ENCODE measurements at places on chromosomes 5 and 9.

GRCh38 chr9:35529161-35529823 is 39.4 kb downstream of the RUSC2 start:
- DNase-seq: no peak

DNA sequence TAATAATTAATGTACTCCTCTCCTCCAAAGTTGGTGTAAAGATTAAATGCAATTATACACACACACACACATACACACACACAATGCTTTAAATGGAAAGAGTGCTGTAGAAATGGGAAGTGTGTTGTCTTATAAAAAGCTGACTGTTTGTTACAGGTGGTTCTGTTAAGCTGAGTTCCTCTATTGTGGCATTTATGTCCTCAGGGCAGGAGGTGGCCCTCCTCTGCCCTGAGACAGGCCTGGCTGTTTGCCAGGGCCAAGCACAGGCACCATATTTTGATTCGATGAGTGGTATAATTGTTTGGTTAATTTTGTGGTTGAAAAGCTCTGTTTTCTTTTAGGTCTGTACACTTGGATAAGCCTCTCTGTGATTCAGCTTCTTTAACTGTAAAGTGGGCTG is 573.9 kb downstream of the KIF4B start:
- DNase-seq: no peak

- DNase-seq: peak; percentile 32
Observed at GRCh38 chr5:96537386-96537785, 104.3 kb upstream of the PCSK1 start.

- no peak for DNase-seq
Observed at GRCh38 chr5:74021126-74021525, 395.1 kb downstream of the ARHGEF28 start.

GRCh38 chr5:144328494-144328893 is 157.8 kb downstream of the KCTD16 start:
- DNase-seq: no peak

GRCh38 chr5:116529615-116530014 is 45.0 kb downstream of the SEMA6A start:
- no peak for DNase-seq

GRCh38 chr5:113043491-113043931 is 66.9 kb downstream of the DCP2 start:
- DNase-seq: no peak

GRCh38 chr9:28758341-28758740 is 1185.1 kb upstream of the C9orf72 start:
- no peak for DNase-seq

DNA sequence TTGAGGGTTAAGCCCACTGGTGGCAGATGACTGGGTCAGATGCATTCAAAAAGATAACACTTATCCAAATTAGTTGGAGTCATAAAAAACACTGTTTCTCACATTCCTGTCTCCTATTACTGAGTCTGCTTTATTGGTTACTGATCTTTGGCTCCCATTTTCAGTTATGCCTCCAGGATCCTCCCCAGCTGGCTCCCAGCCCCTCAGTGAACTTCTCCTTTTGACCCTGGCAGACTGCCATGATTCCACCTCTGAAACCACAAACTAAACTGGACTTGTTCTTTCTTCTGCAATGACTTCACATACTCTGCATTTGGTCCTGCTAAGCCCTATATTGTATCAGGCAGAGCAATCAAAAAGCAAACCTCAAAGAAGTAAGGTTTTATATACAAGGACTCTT is 860.8 kb upstream of the DMAC1 start:
- no peak for DNase-seq

- no peak for DNase-seq
Observed at GRCh38 chr5:53239301-53239990, 129.9 kb upstream of the MOCS2 start.

- DNase-seq: no peak
Observed at GRCh38 chr5:89265511-89266179, 382.7 kb upstream of the MEF2C start.

- DNase-seq: no peak
Observed at GRCh38 chr5:109911731-109912130, 222.0 kb downstream of the MAN2A1 start.

DNA sequence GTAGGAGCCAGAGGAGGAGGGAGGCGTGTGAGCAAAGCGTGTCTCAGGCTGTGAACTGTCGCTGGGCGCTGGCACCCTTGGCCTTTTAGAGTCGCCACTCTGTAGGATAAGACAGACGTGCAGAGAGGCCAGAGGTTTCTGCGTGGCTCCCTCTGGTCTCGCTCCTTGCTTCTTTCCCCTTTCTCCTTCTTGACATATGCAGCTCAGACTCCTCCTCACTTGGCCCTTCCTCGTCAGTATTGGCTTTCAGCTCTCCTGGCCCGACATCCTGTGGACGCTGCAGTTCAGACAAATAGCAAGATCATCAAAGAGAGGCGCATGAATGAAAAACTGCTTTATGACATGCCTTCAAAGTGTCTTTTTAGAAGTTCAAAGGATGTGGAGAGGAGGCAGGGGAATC is 116.8 kb upstream of the SPRY4 start:
- DNase-seq: no peak

DNA sequence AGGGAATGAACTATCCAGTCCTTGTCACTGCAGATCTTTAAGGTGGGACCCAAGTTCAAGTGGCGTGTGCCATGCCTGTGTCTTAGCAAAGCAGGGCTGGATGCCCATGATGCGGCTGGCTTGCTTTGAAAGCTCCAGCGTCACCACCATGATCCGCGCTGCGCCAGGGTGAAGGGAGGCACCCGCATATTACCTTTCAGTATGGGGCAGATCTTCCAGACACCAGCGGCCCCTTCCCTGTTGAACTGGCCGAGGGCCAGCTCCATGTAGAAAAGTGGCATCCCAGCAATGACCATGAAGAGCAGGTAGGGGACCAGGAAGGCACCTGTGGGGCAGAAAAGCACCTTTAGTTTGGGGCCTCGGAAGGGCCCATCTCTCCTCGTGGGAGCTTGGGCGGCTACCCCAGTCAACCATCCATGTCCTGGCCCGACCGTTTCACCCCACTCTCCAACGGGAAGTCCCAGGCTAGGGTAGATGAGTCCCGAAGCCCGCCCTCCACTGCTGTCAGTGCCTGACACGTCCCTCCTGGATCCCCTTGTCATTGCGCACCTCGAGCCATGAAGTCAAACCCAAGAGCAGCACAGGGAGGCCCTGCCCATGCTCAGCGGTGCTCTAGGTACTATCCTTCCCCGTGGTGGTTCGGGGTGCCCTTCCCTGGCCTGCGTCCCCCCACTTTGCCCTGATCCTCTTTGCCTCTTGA is 3.9 kb downstream of the SLC6A3 start:
- DNase-seq: no peak

- DNase-seq: no peak
Observed at GRCh38 chr9:117046666-117047327, 359.7 kb downstream of the TRIM32 start.

DNA sequence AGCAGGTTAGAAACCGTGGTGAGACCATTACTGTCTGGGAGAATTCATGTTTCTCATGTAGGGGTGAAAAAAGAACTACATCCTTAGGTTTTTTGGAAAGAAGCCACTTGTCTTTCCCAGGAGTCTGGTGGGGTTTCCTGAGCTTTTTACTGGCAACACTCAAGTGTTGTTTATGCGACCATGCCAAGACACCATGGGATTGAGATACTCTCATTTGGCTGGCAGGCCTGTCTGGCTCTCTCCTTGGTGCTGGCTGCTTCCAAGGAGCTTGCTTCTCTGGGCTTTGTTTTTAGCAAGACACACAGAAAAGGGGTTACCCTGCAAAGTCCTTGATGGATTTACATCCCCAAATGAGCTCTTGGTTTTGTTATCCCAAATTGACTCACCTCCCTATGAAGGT is 80.9 kb upstream of the ISL1 start:
- no peak for DNase-seq

DNA sequence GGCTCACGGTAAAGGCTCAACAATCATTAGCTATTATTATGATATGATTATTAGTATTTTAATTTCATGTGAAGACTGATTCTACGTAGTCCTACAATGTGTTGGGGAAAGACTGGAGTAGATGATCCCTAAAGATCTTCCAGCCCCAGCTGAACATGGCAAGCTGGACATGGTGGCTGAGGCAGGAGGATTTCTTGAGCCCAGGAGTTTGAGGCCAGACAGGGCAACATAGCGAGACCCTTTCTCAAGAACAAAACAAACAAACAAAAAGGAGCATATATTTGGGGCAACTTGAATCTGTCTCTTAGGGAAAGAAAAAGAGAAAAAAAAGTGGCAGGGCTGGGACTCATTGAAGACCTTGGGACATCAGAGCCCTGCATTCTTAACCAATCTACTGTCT is 16.2 kb upstream of the FAT2 start:
- no peak for DNase-seq

DNA sequence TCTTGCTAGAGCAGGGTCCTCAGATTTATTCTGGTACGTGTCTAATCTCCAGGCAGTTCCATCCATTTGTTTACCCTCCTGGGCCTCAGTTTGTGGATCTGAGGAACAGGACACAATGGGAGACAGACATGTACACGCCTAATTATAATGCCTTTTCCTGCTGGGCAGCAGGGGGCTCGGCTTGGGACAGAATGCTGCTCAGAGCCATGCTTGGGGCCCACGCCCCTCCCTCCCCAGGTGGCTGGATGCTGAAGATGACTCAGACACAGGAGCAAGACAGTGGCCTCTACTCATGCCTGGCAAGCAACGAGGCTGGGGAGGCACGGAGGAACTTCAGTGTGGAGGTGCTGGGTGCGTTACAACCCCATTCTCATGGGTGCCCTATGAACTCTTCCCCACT is 72.7 kb upstream of the ASS1 start:
- no peak for DNase-seq

DNA sequence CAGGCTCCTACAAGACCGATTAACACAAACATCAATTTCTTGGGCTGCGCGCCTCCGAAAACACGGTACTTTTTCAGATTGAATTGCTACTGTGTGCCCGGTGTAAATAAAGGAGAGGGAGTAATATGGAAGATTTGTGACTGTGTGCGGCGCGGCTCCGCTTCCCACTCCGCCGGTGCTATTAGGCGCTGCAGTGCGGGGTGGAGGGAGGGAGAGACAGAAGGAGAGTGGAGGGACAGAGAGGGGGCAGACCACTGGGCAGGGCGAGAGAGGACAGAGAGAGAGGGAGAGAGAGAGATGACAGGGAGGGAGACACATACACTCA is 24.7 kb upstream of the RNU6ATAC start:
- no peak for DNase-seq

DNA sequence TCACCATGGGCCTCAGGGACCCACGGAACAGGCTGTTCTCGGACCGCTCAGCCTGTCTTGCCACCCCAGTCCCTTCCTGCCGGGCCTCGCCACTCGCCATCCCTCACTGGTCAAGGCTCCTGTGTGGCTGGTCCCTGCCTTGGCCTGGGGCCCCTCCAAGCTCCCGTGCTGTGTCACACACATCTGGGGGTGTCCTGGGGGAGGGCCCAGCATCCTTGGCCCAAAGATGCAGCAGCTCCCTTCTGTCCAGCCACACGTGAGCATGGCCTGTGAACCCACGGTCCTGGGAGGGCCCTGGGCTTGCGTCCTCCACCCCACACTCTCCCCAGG is 425 bp upstream of the EGFL7 start:
- DNase-seq: no peak

- no peak for DNase-seq
Observed at GRCh38 chr9:95509851-95510708, 6.7 kb downstream of the PTCH1 start.

DNA sequence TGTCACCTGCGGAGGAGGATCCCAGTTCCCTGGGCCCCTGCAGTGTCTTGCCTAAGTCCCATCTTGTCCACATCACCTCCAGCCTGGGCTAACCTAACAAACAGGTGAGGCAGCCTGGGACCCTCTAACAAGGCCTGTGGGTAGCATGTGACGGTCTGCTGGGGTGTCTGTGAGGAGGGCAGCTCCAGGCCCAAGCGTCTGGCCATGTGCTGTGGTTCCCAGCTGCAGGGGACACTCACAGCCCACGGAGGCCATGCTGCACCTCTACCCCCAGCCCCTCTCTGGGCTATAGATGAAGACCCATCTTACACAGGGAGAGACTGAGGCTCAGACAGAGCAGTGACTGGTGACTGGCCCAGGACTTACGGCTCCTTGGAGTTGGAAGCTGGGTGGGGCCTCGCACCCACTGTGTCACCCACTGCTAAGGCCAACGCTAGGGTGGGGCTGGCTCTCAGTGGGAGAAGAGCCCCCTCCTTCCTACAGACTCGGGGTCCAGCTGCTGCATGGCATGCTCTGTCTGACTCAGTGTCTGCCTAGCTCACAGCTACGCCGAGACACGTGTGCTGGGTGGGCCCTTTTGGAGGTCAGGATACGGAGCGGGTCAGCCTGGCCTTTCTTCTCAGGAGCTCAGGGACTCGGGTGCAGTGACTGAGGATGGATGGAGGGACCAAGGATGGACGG is 40.8 kb upstream of the RNF130 start:
- DNase-seq: no peak

DNA sequence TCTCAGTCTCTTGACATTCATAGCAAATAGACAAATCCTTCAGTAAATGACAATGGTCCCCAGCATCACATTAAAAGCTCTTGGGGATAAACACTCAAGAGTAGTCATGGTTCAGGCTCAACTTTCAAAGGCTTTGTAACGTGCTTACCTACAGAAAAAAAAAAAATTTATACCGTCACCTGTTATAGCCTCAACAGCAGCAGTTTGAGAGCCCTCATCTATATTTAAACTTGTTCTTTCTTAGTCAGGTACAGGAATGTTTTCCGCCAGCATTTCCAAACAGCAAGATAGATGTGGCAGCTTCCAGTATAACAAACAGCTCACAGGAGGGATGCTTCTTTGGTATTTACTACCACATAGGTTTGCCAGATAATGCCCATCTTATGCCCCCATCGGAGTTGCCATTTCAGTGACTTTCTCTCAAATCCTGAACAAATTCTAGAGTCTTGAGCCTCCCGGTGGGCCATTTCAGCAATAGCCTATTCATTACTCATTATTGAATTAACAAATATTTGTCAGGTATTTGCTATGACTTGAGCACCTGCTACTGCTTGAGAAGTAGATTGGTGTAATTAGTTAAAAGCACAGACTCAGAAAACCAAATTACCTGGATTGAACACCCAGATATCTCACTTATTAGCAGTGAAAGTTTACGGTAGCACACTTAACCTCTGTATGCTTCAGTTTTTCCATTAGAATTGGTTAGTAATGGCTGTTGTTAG is 470.0 kb downstream of the EBF1 start:
- DNase-seq: no peak

DNA sequence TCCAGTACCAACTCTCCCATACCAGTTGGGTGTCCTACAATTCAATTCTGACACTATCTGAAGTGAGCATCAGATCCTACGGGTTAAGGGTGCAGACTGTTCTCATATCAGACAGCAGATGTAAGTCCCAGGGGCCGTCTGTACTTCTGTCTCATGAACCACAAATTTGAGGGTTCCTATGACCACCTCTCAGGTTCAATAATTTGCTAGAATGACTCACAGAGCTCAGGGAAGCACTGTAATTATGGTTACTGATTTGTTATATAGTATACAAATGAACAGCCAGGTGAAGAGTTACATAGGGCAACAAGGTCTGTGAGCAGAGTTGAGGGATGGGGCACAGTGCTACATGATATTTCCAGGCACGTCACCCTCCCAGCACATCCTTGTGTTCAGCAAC is 499.1 kb downstream of the DMAC1 start:
- DNase-seq: no peak

GRCh38 chr5:100901821-100902341 is 1.2 kb downstream of the ST8SIA4 start:
- peak; percentile 62 for DNase-seq

Measured in activated T-helper 1 cell treated with anti-CD3 and anti-CD28 coated beads, Interleukin-12 subunit alpha, Interleukin-12 subunit beta, Interleukin-2, Interleukin-4 antibody, amounts not matched to agents 30 ng/mL and 10 ng/mL and 1 ng/mL, durations not matched to agents 14 hours and 24 hours and 36 hours (primary cell).